ENCODE measurements at places on chromosomes 2 and 18. TPM values are rescaled to one million over a fixed set of nuclear protein-coding genes. Genes with fewer than 3 reads are reported as not detected.

The SCG2 gene
- 9.6 TPM for total RNA-seq

The LBX2 gene
- total RNA-seq = not detected

The ABCG8 gene
- total RNA-seq = 0.27 TPM

The ST3GAL5 gene
- total RNA-seq = 32.7 TPM

The OLA1 gene
- 68.4 TPM for total RNA-seq

The POTEC gene
- not detected for total RNA-seq

The ACMSD gene
- not detected for total RNA-seq

The DLX2 gene
- 0.44 TPM for total RNA-seq

The CYRIA gene
- total RNA-seq = 9.3 TPM

The RGPD3 gene
- total RNA-seq = 1.3 TPM

The LCT gene
- total RNA-seq = not detected

The PTH2R gene
- 4.2 TPM for total RNA-seq

The HOXD9 gene
- total RNA-seq = 1.0 TPM

The CRYGD gene
- total RNA-seq = 823 TPM

The ABCG5 gene
- 0.27 TPM for total RNA-seq

The ANKRD53 gene
- total RNA-seq = 9.1 TPM

The CDK15 gene
- 1.7 TPM for total RNA-seq

The COPS9 gene
- total RNA-seq = 39.4 TPM

The CLIP4 gene
- 81.7 TPM for total RNA-seq

The IMPA2 gene
- 28.3 TPM for total RNA-seq

The PMS1 gene
- total RNA-seq = 47.7 TPM

The CHST9 gene
- total RNA-seq = 3.8 TPM

The BBS5 gene
- total RNA-seq = 33.8 TPM

The FIGN gene
- total RNA-seq = 10.3 TPM

The TWIST2 gene
- 12.3 TPM for total RNA-seq

The DLGAP1 gene
- total RNA-seq = 25.9 TPM

The FIGLA gene
- 1.8 TPM for total RNA-seq

The TCF7L1 gene
- 7.4 TPM for total RNA-seq

The DUSP2 gene
- total RNA-seq = 8.1 TPM

The TACR1 gene
- 1.4 TPM for total RNA-seq

The FLACC1 gene
- total RNA-seq = 2.9 TPM

The HS1BP3 gene
- total RNA-seq = 19.2 TPM

The RBMS1 gene
- total RNA-seq = 95.1 TPM

The ACP1 gene
- total RNA-seq = 143 TPM

The DNAJC10 gene
- 80.4 TPM for total RNA-seq

The UGGT1 gene
- total RNA-seq = 79.1 TPM

The SPP2 gene
- not detected for total RNA-seq

The SPATA3 gene
- total RNA-seq = not detected

The TDRD15 gene
- total RNA-seq = not detected

The ANKRD30B gene
- not detected for total RNA-seq

The CD207 gene
- 5.3 TPM for total RNA-seq

The CTAGE1 gene
- not detected for total RNA-seq

The ATP6V1B1 gene
- total RNA-seq = 24.9 TPM
